Stomach (tissue), 19 donors: ENCODE measurements at places on chromosomes 4 and X. TPM values are rescaled to one million over a fixed set of nuclear protein-coding genes. Genes with fewer than 3 reads are reported as not detected.

DNA sequence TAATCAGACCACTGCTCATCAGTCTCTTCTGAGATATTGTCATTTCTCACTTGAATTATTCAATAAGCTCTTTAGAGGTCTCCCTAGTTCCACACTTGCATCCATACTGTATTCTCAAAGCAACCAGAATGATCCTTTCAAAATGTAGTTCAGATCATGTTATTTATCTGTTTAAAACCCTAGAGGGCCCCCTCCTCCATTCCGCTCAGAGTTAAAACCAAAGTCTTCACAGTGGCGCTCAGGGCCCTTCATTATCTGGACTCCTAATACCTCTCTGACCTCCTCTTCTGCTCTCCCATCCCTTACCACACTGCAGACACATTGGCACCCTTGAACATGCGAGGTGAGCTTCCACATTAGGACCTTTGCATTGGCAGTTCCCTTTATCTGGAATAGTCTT lies 32.7 kb upstream of the HPGDS start:
- no peaks in the 10 kb centered on the region for H3K27me3 ChIP-seq
- no peak overlapping the region for H3K27ac ChIP-seq
- DNase-seq = no peak
- no peaks in the 10 kb centered on the region for H3K4me1 ChIP-seq
- no peaks in the 10 kb centered on the region for H3K36me3 ChIP-seq

Gene PPEF2
- not detected for total RNA-seq

Gene PWWP3B
- total RNA-seq = 4.9 TPM

GRCh38 chr4:149443537-149443936 lies 372.1 kb downstream of the IQCM start:
- H3K27ac ChIP-seq = no peak overlapping the region
- DNase-seq = no peak
- no peaks in the 10 kb centered on the region for H3K36me3 ChIP-seq
- no peaks in the 10 kb centered on the region for H3K27me3 ChIP-seq
- no peak overlapping the region for H3K4me3 ChIP-seq

- H3K4me3 ChIP-seq = no peak overlapping the region
- DNase-seq = peak; percentile 70
- H3K36me3 ChIP-seq = no peaks in the 10 kb centered on the region
Measured at GRCh38 chrX:100447655-100448397, 37.8 kb upstream of the PCDH19 start.
